Activated CD4-positive, alpha-beta memory T cell treated with anti-CD3 and anti-CD28 coated beads, Interleukin-2, amount 10 ng/mL, durations not matched to agents 7 days and 5 days (primary cell): ENCODE measurements at places on chromosomes 12 and 14.

- DNase-seq = no peak
These were observed 342.8 kb upstream of the SFSWAP start for GRCh38 chr12:131367983-131368667.

GRCh38 chr12:15546102-15546701, 223.9 kb downstream of the PTPRO start:
- no peak for DNase-seq

- no peak for DNase-seq
These were observed 199.3 kb downstream of the SLC41A2 start for GRCh38 chr12:104758771-104759170.

GRCh38 chr12:109736552-109737108, 23.0 kb downstream of the FAM222A start:
- DNase-seq = peak; percentile 40

DNA sequence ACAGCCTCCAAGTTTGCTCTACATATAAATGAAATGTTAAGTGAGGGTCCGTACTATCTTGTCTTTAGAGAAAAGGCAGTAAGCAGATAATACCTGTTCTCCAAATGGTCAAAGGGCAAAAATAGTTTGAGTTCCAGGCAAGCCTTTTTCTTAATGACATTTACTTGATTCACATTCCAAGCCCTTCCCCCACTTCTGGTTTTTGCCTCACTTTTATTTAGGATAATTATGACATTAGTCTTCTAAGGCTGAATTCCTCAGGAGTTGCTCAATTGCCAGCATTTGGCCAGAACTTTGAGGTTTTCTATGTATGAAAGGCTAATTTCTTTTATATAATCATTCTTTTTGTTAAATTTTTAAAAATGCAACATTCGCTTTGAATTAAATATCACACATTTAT, 62.5 kb upstream of the DUSP6 start:
- DNase-seq = no peak

DNA sequence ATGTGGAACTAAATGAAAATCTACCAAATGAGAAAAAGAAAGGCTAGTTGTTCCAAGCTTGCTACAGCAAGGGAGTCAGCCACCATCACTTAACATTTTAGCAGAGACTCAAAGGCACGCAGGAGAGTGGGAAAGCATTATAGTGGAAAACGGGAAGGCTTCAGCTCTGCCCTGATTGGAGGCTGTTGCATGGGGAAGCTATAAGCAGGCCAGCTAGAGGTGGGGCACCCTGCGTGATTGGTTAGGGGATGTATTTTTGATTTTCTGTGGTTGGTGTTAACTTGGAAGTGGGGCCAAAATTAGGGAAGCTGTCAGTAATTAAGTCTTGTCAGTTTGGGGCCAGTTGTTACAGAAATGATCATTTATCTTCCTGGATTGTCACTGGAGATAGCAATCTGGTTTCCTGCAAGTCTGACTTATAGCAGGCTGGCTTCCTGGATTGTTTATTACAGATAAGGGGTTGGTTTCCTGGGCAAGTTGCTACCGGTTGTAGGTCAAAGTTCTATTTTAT, 93.9 kb downstream of the FAR2 start:
- DNase-seq = no peak

DNA sequence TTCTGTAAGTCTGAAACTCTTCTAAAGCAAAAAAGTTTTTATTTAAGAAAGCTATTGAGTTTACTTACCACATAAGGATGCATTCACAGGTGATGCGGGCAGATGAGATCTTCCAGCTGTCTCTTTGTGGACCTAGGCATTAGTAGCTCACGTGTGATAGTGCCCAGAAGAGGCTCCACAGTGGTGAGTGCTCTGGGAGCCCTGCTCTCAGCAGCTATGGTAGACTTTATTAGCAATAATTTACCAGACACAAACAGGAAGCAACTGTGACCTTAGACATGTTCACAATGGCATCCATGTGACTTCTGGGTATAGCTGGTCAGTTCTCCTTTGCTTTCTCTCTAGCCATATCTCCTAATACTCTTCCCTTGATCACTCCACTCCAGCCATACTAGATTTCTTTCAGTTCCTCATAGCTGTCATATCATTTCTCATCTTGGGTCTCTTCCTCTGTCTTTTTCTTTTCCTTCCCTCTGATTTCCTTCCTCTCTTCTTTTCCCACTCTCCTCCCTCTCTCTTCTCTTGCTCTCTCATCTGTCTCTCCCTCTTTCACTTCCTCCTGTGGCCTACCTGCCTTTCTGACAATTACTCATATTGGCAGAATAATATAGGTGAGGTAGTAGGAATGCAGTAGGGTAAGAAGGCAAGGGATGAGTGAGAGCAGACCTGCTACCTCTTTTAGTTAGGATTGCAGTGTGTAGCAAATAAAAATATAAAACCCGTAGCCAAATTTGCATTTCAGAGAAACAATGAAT, 75.2 kb upstream of the SCAF11 start:
- no peak for DNase-seq

- DNase-seq = peak; percentile 86
These were observed at the start of gene DGKA for GRCh38 chr12:55930771-55931316. TSS of gene DGKA (plus strand) at chr12:55931162. CDS start at chr12:55936504, 5,342 bp downstream.

- DNase-seq = no peak
These were observed 42.2 kb upstream of the FAM181A start for GRCh38 chr14:93884950-93885349.

- DNase-seq = no peak
These were observed 11.1 kb downstream of the GLIPR1L1 start for GRCh38 chr12:75345531-75345930.

GRCh38 chr14:24576771-24577170, 721 bp upstream of the CTSG start:
- DNase-seq = no peak

GRCh38 chr12:128259556-128260070, 7.4 kb upstream of the TMEM132C start:
- DNase-seq = no peak

GRCh38 chr12:107537464-107538119, 148.0 kb upstream of the PWP1 start:
- no peak for DNase-seq

GRCh38 chr12:89117448-89118034, 234.8 kb downstream of the DUSP6 start:
- DNase-seq = no peak

DNA sequence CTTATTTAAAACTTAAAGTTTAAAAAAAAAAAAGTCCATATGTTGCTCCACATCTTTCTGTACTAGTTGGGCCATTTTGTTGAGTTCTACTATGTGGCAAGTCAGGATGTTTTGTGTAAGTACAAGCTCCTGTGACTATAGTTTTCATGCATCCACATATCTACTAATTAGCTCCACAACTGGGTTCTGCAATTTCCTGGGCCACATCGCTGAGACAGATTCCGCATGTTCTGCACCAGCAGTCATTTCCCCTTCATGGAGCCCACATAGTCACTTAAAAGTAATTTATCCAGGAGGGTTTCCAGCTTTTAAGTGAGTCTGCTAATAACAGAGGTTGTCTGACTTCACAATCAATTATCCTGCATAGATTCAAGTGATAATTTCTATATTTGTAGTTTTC, 461.4 kb downstream of the ZFP36L1 start:
- no peak for DNase-seq

DNA sequence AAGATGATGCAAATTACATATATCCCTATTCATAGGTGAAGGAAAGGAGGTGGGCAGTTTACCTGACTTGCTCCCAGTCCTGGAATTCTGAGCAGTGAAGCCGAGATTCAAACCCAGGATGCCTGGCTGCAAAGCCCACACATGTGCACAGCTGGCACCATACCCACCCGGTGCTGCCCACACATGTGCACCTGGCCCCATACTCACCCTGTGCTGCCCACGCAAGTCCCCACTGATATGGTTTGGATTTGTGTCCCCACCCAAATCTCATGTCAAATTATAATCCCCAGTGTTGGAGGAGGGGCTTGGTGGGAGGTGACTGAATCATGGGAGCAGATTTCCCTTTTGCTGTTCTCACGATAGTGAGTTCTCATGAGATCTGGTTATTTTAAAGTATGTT, 179.2 kb upstream of the C14orf180 start:
- DNase-seq = no peak

DNA sequence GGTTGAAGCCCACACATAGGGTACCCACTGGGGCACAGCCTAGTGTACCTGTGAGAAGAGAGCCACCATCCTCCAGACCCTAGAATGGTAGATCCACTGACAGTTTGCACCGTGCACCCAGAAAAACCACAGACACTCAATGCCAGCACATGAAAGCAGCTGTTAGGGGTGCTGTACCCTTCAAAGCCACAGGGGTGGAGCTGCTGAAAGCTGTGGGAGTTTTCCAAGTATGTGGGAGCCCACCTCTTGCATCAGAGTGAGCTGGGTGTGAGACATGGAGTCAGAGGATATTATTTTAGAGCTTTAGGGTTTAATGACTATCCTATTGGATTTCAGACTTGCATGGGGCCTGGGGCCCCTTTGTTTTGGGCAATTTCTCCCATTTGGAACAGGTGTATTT, 30.5 kb downstream of the TSPAN19 start:
- DNase-seq = no peak

- DNase-seq = no peak
These were observed 15.5 kb downstream of the REM2 start for GRCh38 chr14:22898302-22899090.

- DNase-seq = no peak
These were observed 21.6 kb downstream of the TGFB3 start for GRCh38 chr14:75960231-75960630.

GRCh38 chr14:96239711-96240141, 16.3 kb upstream of the BDKRB1 start:
- no peak for DNase-seq

DNA sequence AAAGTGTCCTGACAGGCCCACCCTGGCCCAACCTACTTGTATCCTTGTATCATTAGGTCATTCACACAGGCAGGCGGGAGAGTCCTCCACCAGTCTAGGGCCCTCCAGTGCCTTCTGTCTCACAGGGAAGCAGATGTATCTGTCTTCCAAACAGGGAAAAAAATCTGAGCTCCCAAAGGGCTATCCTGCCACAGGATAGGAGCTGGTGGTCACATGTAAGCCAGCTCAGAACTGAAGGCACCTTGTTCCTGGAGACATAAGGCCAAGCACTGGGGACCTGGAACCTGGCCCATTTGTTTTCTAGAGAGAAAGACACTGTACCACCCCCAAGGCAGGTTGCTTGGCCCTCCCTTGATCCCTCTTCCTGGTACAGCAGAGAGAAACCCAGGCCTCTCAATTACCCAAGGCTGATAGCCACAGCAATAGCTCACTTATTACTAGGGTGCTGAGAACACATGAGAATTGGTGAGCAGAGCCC, 19.4 kb upstream of the PLEKHH1 start:
- DNase-seq = no peak

DNA sequence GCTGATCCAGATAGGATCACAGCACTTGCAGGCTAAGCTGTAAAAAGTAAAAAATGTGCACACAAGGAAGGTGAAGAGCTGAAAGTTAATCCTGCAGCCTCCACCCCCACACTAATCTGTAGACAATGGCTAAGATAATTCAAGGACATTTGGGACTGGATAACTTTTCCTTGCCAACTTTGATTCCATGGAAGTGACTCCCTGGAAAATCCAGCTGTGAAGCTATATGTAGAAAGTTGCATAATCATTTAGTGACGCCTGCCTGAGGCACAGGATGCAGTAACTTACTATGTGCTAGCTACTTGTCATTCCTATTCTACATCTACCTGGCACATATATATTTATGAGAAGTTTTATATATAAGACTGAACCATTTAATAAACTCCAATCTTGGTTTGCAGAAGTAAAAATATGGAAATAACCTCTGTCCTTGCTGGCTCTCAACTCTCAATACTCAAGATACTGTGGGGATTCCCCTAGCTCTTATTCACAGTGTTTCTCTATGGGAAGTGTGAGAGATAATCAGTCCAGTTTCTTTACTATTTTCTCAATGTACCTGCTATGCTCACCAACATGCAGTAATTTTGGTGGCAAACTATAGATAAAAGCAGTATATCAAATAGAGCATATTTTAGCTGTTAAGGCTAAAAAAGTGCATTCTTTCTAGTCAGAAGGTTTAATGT, 14.8 kb downstream of the LDHB start:
- DNase-seq = no peak

DNA sequence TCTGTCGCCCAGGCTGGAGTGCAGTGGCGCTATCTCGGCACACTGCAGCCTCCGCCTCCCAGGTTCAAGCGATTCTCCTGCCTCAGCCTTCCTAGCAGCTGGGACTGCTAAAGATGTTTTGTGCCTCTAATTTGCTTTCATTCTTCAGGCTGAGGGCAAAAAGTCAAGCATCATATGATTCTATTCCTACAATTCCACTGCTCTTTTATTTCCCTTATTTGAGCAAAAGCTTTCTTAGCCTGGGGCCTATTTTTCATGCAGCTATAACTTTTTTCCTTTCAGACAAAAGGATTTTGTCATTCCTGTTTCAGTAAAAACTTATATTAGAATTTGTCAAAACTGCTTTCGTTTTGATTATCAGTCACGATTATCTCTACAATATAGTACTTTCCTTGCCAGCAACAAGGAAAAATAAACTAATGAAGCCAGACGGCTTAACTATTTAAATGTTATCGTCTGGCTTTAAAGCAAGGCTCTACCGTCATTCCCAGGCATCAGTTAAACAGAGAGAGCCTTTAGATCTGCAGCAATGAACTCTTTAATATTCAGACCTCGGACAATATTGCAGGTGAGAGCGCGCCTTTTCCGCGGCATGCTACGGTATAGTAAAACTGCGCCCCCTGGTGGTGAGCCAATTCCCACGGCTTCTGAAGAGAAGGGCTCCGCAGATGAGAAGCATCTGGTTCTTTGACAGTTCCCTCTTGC, 1.4 kb upstream of the SLC2A13 start:
- DNase-seq = peak; percentile 87

GRCh38 chr14:50031602-50032313, 84.6 kb downstream of the VCPKMT start:
- no peak for DNase-seq

GRCh38 chr12:67327466-67327865, 58.3 kb downstream of the CAND1 start:
- DNase-seq = no peak

- no peak for DNase-seq
These were observed 1524.7 kb upstream of the TMEM132C start for GRCh38 chr12:126742241-126742641.

- no peak for DNase-seq
These were observed 101.9 kb downstream of the NCOR2 start for GRCh38 chr12:124465473-124465872.

DNA sequence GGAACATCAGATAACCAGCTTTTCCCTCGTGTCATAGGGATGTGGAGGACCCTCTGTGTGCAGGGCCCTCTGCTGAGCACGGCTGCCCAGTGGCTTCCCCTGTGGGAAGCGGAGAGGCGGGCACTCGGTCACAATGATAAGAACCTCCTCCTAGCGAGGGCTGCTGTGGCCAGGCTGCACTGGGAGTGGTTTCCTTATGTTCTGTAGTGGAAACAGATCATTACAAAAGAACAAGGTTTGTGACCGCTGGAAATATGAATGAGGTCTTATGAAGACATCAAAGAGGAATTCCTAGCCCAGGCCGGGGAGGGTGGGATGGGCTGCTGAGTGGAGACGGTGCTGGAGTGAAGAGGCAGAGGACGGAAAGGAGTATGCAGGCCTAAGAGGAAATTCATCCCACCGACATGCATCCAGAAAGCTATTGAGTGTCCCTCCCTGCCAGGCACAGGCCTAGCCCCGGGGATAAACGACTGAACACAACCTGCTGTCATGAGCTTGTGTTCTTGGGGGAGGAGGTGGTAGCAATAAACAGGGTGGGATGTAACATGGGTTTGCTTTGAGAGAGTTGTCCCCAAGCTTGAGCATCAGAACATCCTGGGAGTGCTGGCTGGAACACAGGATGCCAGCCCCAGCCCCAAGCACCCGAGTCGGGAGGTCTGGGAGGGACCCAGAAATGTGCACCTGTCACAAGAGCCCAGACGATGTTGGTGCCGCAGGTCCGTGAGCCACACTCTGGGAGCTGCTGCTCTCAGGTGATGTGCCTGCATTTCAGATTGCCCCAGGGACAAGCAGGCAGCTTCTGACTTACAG, 37.5 kb downstream of the FZD10 start:
- no peak for DNase-seq

GRCh38 chr14:58763210-58763609, 125.4 kb downstream of the DACT1 start:
- DNase-seq = no peak
